ENCODE measurements at places on chromosomes 5 and 9.

- no peak for DNase-seq
These were observed 1.5 kb upstream of the SIT1 start for GRCh38 chr9:35651956-35652828.

GRCh38 chr5:39376293-39376714 lies 12.0 kb upstream of the C9 start:
- DNase-seq = peak; percentile 31

GRCh38 chr5:135242866-135243555 lies 156.0 kb downstream of the MACROH2A1 start:
- no peak for DNase-seq

- DNase-seq = no peak
These were observed 3.5 kb downstream of the PHF19 start for GRCh38 chr9:120873512-120873911.

- DNase-seq = no peak
These were observed 24.1 kb downstream of the ITK start for GRCh38 chr5:157204765-157205164.

Data from HFF-Myc (cell line).